Stimulated activated CD8-positive, alpha-beta memory T cell treated with anti-CD3 and anti-CD28 coated beads, Interleukin-15, amount 100 ng/mL, for 4 hours (primary cell): ENCODE measurements at places on chromosomes 7 and 10.

DNA sequence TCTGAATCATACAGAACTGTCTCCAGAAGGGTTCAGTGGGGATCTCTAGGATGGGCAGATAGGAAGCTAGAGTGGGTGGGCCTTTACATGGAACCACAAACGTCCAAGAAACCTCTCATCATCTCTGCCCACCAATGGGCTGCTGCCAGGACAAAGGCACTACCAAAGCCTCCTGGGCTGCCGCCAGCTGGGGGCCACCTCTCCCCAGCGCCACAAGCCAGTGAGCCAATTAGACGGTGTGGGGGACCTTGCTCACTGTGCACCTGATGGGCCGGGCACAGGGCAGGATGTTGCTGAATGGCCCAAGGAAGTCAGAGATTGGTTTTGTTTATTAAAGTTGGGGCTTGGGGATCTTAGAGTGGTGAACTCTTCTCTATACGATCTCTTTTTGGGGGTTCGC lies 242.1 kb downstream of the MGMT start:
- DNase-seq, result no peak

- no peak for DNase-seq
Measured at GRCh38 chr7:46746695-46747687, 825.9 kb upstream of the IGFBP3 start.

GRCh38 chr7:16804674-16805439 lies at the start of gene AGR2:
Gene AGR2 (minus strand): TSS chr7:16804999. CDS start chr7:16801796, 3,203 bp downstream.
- no peak for DNase-seq

- no peak for DNase-seq
Measured at GRCh38 chr7:37032258-37032601, 307.9 kb upstream of the AOAH start.

DNA sequence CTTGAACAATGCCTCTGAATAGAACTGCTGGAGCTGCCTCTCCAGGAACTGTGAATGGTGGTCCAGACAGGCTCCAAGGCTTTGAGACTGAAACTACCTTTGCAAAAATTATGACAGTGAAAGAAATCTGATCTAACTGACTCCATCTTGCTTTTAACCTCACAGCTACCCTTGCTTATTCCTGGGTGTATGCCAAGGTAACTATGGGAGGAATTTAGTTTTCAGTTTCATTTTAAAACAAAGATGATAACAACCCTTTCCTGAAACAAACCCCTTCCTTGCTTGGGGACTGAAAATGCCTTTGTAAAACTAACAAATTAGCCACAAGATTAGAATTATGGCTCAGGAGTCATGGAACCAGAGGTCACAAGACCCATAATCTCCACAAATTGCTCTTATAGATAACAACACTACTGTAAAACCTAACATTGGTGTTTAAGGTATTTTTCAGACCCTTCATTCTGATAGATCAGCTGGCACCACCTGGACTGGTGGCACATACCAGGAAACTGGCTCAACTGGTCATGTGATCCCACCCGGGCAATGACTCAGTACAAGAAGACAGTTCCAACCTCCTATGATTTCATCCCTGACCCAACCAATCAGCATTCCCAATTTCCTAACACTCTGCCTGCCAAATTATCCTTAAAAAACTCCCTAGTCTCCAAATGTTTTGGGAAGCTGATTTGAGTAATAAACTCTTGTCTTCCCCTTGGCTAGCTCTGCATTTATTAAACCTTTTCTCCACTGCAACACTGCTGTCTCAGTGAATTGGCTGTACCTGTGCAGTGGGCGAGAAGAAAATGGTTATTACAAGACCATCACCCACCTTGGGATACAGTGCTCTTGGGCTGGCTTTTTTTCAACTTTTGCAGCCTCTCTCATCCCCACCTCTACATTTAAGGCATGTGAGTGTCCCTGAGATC lies 608.1 kb downstream of the TYW1 start:
- no peak for DNase-seq

DNA sequence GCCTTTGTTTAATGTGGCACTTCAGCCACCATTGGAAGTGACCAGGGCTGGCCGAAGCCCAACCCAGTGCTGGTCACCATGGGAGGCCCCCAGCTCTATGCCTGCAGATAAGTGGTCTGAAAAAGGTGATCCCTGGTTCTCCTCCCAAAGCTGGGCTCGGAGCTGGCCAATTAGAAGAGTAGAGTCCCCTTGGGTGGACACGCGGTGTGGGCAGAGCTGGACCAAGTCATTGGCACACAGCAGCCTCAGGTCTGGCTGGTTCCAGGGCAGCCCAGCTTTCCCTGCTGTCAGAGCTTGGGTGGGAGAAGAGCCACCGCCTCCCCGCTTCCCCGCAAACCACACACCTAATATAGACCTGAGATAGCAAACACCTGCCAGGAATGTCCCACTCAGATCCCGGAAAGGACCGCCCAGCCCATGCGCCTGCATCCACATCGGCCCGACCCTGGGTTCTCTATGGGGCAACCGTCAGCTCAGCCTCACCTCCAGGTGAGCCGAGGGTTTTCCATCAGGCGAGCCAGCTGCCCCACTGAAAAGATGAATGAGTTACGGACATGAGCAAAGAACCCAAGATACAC lies 84.3 kb downstream of the TCERG1L start:
- no peak for DNase-seq

- no peak for DNase-seq
Measured at GRCh38 chr10:728603-729002, 39.1 kb upstream of the DIP2C start.

DNA sequence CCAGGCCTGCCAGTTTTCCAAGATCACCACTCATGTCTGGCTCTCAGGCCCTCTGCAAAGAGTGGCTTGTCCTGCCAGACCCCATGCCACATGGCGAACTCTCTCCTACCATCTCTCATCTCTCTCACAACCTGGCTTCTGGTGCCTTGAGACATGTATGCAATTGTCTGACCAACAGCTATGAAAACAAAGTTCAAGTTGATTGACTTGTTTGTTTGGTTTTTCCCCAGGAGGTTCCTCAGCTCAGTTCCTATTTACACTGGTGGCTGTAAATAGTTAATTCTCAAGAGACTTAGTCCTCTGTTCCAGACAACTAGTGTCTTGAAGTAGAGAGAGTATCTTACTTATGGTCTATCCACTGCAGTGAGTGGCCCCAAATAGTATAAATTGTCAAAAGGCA lies 131.8 kb downstream of the SNX10 start:
- no peak for DNase-seq

DNA sequence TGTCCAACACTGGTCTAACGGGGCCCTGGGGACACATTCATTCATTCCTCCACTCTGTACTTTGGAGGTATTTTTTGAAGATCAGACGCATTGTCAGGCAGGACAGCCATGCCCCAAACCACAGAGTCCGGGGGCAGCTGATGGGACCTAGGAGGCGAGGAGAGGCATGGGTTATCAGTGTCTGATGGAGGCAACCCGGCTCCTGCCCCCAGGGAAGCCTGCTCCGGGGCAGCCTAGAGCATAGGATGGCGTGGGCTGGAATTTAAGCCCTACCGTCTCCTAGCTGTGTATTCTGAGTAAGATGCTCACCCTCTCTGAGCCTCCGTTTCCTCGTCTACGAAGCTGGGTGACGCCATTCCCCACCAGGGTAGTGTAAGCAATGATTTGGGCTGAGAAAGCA lies 55.4 kb upstream of the ELN start:
- DNase-seq, result no peak
